ENCODE measurements at places on chromosomes 11 and 22.

GRCh38 chr11:120590472-120590871 lies 78.9 kb downstream of the GRIK4 start:
- peak; percentile 13 for DNase-seq

DNA sequence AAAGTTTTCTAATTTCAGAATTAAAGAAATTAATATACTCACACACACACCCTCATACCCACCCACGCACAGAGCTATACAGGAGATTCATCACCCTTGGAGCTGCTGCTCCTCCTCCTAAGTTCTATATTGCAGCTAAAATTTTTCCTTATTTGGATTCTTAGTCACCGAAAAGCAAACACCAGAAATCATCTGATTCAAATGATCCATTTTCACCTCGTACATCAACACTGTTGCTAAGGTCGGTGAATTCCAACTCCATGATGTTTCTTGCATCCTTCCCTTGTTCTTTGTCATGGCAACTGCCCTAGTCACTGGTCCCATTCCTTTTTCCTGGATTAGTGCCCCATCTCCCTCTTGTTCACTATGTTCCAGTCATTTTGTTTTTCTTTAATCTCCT lies 286.2 kb downstream of the GRM5 start:
- DNase-seq, result no peak

DNA sequence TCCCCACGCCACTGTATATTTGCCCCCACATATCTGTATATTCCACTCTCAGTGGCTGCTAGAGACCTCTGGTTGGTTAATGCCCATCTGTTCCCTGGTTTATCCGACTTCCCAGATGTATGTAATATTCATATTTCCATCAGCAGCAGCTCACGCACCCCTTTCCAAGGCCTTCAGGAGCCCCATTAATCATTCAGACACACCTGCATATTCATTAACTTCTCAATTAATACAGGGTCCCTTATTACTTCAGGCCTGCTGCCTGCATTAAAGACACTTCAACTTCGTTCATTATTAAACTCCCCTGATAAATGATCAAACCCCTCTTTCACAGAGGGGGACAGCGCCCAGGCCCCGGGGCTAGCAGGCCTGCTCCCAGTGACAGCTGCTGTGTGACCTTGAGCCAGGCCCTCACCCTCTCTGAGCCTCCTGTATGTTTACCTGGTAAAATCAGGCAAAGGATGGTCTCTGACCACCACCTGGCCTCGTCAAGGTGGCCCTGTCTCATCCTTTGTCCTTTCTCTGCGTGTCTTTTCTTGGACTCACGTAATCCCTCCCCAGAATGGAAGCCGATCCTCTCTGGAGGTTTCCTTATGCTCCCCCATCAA lies 34.5 kb downstream of the ELFN2 start:
- DNase-seq, result no peak

DNA sequence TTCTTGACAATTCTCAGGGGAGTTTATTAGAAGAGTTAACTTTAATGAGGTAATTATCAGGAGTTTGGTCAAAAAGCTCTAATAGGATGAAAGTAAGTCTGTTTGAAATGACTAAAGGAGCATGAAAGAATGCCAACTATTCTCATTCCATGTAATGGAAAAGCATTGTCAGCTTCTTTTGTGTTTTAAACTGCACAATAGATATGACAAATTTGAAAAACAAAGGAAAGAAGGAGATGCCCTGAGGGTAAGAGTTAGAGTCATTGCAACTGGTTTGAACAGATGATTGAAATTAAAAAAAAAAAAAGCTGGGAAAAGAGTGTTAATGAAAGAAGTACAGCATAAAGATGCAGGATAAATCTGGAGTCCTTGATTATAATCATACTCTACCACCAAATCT lies 296.8 kb upstream of the FOLH1 start:
- no peak for DNase-seq

GRCh38 chr11:36233204-36233603 lies 56.0 kb downstream of the COMMD9 start:
- DNase-seq, result peak; percentile 64

- DNase-seq, result no peak
These were observed 118.3 kb upstream of the RCN1 start for GRCh38 chr11:31972623-31973022.

- peak; percentile 96 for DNase-seq
These were observed 79.9 kb upstream of the DRD2 start for GRCh38 chr11:113555071-113555619.

DNA sequence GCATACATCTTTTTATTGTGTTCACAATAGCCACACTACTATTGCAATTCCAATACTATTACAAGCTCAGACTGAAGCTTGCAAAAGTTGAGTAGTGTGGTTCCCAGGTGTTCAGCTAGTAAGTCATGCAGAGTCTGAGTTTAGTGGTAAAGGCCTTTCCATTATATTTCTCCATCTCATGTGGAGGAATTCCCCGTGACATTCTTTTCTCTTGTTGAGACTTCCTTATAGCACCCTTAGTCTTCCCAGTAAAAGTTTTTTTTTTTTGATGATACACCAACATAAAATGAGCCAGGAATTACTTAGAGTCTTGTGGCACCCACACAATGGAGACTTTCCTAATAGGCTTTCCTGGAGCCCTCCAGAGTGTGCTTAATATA lies 110.8 kb downstream of the UVRAG start:
- no peak for DNase-seq

All from NCI-H69 (cell line).